Colonic mucosa (tissue), 4 donors: ENCODE measurements at places on chromosomes 4 and X.

DNA sequence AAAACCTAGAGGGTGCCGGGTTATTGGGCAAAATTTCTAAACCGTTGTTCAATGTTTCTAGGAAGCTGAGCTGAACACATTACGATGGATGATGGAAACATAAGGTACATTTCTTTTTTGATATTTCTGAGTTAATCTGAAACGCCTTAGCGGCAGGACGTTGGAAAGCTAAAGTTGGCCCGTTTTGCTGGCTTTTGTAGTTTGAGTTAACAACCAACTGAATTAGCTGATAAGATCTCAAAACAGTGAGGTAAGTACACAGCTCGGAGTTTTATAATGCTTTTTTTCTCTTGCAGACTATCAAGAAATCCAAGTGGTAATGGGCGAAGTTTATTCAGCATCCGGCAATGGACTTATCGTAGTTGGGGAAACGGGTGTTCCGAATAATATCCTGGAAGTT is 73.5 kb downstream of the PRSS12 start:
- no peak for DNase-seq

GRCh38 chrX:10811111-10811510 is 190.7 kb upstream of the MID1 start:
- no peak for DNase-seq

- DNase-seq: no peak
Observed at GRCh38 chrX:68666580-68666979, 19.1 kb downstream of the STARD8 start.

- peak; percentile 52 for DNase-seq
Observed at GRCh38 chrX:23694606-23695005, 27.3 kb downstream of the PRDX4 start.
